Stimulated activated CD4-positive, alpha-beta T cell treated with anti-CD3 and anti-CD28 coated beads, Interleukin-1b, Interleukin-23, amount 100 ng/mL, for 48 hours (primary cell): ENCODE measurements at places on chromosomes 4 and X.

GRCh38 chrX:118823263-118824172 lies at the start of gene ZCCHC12:
Gene ZCCHC12 (plus strand): TSS chrX:118823824. CDS start chrX:118825245, 1,421 bp downstream.
- peak; percentile 8 for DNase-seq

DNA sequence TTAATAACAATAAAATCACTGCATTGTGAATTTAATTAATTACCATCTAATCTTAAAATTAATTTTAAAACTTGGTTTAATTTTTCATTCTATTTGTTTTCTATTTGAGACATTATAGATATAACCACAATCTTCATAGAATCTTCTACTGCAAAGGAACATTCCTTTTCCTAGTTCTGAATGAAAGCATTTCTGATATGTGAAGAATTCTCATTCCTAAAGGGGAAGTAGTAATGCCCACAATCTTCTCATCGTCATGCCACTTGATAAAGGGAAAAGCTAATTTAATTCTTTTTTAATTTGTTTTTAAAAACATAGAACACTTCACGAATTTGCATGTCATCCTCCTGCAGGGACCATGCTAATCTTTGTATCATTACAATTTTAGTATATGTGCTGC lies 23.7 kb downstream of the MGARP start:
- no peak for DNase-seq

DNA sequence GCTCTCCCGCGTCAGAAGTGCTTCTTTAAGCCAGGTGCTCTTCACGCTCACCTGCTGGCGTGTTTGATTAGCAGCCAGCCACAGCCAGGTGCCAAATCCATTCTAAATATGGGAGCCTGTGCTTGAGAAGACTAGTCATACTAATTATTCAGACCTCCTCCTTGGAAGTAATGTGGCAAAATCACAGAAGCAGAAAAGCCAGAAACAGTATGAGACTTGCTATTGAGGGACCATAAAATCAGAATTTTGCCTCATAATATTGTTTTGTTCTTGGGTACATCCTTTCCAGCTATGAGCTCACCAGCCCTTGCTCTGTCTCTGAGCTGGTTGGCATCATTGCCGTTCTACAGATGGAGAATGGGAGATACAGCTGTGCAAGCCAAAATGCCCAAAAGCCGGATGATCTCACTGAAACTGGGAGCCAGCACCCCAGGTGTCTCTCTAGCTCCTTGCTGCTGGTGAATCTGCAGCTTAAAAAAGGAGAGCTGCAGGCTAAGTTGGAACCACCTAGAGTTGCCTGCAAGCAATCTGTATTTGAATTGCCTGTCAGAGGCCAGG lies 205.4 kb downstream of the SHROOM3 start:
- DNase-seq = no peak

DNA sequence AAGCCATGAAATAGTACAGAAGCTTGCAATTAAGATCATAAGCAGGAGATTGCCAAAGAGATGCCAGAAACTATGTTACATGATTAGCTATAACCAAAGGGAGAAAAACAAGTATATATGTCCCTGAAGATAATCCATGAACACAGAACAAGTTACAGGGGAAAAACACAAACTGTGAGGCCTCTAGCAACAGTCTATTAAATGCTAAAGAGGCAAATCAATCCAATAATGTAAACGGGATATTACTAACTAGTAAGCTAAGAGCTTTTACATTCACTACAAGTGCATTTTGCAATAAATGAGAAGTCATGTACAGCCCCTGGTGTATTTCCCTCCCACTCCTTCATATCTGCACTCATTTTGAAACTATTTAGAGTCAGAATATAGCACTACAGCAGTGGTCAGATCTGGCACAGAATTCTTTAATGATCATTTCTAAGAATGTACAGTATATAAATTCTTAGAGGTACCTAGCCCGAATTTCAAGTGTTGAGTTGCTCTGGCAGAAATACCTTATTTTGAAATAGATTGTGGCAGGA lies 449.8 kb upstream of the SMIM31 start:
- DNase-seq = no peak

DNA sequence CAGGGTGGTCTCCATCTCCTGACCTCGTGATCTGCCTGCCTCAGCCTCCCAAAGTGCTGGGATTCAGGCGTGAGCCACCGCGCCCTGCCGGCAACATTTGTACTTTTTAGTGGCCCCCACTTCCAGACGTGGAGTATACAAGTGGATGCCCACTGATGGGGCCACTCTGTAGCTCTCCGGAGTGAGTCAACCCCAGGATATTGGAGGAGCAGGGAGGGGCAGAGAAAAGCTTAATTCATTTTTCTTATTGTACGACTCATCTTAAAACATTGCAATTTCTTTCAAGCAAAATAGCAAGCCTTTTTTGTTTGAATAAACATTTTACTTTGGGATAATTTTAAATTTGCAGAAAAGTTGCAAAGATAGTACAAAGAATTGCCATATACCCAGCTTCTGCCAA lies 34.6 kb downstream of the FAM9C start:
- no peak for DNase-seq

GRCh38 chrX:108000751-108001150 lies 18.6 kb upstream of the TEX13B start:
- DNase-seq = no peak

DNA sequence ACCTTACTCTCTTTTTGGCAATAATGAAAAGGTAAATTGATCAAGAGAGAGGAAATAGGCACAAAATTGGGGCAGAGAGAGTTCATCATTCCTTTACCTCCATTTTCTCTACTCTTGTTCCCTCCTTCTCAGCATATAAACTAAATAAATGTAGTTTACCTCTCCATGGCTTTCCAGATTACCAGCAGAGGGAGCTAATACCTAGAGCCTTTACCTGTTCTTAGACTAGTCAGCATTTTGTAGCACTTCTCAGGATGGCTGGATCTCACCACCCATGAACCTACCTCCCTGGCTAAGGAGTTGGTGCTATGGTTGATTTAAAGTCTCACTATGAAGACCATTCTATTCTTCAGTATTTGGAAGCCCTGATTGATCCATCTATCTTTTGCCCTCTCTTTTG lies 15.7 kb downstream of the OFD1 start:
- DNase-seq = no peak

DNA sequence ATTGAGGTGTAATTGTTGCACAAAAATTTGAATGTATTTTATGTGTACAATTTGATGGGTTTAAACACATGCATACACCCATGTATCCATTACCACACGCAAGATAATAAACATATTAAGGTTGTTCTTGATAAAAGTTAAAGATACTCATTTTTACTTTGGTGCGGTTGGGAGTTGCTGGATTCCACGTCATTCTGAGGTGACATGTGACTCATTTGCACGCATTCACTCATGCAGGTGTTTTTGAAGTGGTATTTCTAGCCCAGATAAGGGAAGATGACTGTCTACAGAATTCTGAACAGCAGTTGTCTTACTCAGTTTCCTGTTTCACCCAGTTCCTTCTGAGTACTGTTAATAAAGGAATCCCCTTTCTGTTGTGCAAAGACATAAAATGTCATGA lies 142.0 kb downstream of the RTL3 start:
- DNase-seq = peak; percentile 66

- DNase-seq = no peak
These were observed 1020.0 kb downstream of the DMD start for GRCh38 chrX:32191316-32191715.

- no peak for DNase-seq
These were observed 89.5 kb downstream of the SNX25 start for GRCh38 chr4:185298728-185299430.

GRCh38 chr4:15425520-15425919 lies 2.3 kb upstream of the C1QTNF7 start:
- no peak for DNase-seq

DNA sequence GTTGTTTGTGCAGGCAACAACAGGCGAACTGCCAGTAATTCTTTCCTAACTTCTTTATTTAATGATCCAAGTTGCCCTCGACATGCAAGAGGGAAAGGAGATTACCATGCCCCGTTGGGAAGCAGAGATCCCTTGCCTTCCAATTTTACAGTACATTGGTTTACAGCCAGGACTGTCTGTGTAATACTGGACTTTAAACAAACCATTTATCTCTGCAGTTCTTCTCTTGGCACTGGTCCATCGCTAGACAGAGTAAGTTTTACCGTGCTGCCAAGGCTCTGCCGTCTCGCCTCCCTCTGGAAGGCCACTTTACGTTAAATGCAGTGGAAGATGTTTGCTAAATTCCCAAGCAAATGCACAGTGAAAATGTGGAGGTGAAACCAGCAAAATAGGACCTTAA lies 660.3 kb upstream of the PRKX start:
- no peak for DNase-seq

DNA sequence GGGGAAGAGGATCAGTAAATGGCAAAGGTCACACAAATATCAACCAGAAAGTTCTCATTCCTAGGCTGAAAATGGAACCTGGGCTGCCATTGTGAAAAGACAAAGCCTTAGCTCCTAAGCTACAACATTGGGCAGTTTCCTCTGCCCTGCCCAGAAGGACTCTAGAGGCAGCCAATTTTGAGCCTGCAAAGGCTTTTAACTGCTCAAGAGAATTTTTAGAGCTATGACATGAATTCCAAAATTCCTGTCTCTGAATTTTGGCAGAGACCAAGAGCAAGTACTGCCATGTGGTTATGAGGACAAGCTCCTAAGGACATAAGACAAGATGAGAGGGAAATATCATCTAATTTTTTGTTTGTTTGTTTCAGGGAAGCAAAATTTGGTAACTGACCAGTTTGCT lies 29.6 kb upstream of the IGFBP7 start:
- no peak for DNase-seq

DNA sequence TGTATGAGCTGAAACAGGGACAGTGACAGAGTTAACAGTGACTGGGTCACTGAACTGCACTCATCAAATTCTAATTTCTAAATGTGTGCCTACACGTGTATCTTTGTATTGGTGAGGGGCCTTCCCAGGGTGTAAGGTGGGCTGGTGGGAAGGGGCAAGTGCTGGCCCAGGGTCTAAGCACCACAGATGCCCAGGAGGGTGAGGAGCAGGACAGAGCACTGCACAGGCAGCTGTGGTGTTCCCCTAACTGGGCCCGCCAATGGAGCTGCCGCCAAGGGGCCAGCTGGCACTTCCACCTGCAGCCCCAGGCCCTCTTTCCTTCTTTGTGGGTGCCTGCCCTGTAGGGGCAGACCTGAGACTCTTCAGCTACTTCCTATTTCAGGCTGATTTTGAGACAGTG lies 349.9 kb downstream of the ARHGAP10 start:
- no peak for DNase-seq

- no peak for DNase-seq
These were observed 33.3 kb upstream of the SORCS2 start for GRCh38 chr4:7158991-7159390.
